ENCODE measurements at places on chromosomes 16 and 17. TPM values are rescaled to one million over a fixed set of nuclear protein-coding genes. Genes with fewer than 3 reads are reported as not detected.

Gene LCMT1
- polyA plus RNA-seq: 36.2 TPM

Gene ZP2
- polyA plus RNA-seq: not detected

Gene TXNL4B
- polyA plus RNA-seq: 5.4 TPM

Gene ZNF821
- 2.3 TPM for polyA plus RNA-seq

Gene PLXDC1
- 4.8 TPM for polyA plus RNA-seq

Gene TSNAXIP1
- polyA plus RNA-seq: 0.67 TPM

Gene EIF5A
- 403 TPM for polyA plus RNA-seq

Gene MYH1
- not detected for polyA plus RNA-seq

Gene CCDC57
- 8.7 TPM for polyA plus RNA-seq

Gene SLFN12L
- 0.69 TPM for polyA plus RNA-seq

Gene SLC6A2
- polyA plus RNA-seq: not detected

Data from heart left ventricle (tissue), 16 donors.